PC-9 (cell line): ENCODE measurements at places on chromosomes 6 and 20. TPM values are rescaled to one million over a fixed set of nuclear protein-coding genes. Genes with fewer than 3 reads are reported as not detected.

The CTNNBL1 gene
- total RNA-seq = 55.6 and 83.5 TPM in 2 replicates

The SOX18 gene
- 0.83 TPM in 1 of 2 replicates, not detected in the other for total RNA-seq

The CCN2 gene
- total RNA-seq = 20.2 and 34.1 TPM in 2 replicates

The KCNK16 gene
- not detected in 2 replicates for total RNA-seq

DNA sequence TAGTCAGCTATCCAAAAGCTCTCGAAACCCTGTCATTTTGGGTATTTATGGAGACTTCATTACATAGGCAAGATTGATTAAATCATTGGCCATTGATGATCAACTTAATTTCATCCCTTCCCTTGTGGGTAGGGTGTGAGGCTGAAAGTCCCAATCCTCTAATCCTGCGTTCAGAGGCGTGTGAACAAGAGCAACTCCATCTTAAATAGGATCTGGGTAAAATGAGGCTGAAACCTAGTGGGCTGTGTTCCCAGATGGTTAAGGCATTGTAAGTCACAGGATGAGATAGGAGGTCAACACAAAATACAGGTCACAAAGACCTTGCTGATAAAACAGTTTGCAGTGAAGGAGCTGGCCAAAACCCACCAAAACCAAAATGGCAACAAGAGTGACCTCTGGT is 641.7 kb upstream of the GJE1 start:
- H3K4me3 ChIP-seq = no peak overlapping the region
- no peaks in the 10 kb centered on the region for H3K27me3 ChIP-seq

- no peak overlapping the region for H3K4me3 ChIP-seq
- H3K27ac ChIP-seq = no peak overlapping the region
- no peaks in the 10 kb centered on the region for H3K4me1 ChIP-seq
- no peak for DNase-seq
Observed at GRCh38 chr20:16201191-16201590, 372.1 kb downstream of the KIF16B start.

GRCh38 chr6:73521351-73521985 is 636 bp upstream of the EEF1A1 start:
- H3K4me3 ChIP-seq = peak overlapping the region; percentile 89
- H3K4me1 ChIP-seq = peaks cover 20% of the 10 kb centered on the region
- peak; percentile 70 for DNase-seq
- H3K36me3 ChIP-seq = peaks cover 27% of the 10 kb centered on the region
- H3K27ac ChIP-seq = peak overlapping the region; percentile 100

DNA sequence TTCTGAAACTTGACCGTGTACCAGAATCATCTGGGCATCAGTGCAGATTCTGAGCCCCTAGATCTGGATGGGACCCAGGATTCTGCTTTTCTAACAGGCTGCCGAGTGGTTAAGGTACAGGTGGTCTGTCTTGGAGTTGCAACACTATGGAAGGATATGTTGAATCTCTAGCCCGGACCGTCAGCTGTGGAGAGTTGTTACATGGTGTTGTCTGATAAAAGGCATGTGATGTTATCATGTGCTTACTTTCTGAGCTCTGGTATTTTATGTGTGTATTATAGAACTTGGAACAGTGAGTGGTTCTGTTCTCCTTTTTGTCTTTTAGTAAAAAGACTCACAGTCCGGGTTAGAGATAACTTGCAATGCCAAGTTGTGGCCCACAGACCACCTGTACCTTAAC is 123.0 kb downstream of the JARID2 start:
- no peak overlapping the region for H3K4me3 ChIP-seq
- no peaks in the 10 kb centered on the region for H3K4me1 ChIP-seq
- no peaks in the 10 kb centered on the region for H3K27me3 ChIP-seq
- DNase-seq = no peak
- H3K36me3 ChIP-seq = no peaks in the 10 kb centered on the region
- H3K27ac ChIP-seq = no peak overlapping the region

DNA sequence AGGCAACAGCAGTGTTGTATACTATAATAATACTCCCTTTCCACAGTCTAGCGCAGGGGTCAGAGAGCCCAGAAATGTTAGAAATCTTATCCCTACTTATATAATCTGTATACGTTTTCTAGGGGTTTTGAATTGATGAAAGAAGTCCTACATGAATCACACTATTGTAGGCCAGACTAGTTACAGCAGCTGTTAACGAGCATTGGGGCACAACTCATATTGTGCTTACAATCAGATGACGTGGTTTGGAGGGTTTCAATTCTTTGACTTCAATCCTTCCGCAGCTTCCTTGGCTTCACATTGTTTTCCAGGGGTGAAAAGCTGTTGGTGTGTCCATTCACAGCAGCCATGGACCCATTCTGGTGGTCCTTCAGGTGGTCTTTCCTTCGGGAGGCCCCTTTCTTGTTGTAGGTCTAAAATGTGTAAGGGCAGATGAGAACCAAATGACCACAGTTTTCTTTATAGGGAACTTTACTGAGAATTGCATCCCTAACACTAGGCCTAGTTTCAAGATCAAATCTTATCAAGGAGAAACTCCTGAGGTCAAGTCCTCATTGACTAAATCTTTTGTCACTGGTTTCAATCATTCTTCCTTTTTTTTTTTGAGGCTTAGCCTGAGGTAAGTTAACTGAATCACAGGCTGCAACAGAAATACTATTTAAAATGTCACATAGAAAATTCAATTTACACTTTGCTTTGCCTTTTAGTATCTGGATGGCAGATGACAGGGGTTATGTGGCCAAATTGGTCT is 79.7 kb downstream of the ELOVL5 start:
- H3K27ac ChIP-seq = no peak overlapping the region
- H3K4me1 ChIP-seq = no peaks in the 10 kb centered on the region
- no peak overlapping the region for H3K4me3 ChIP-seq
- peaks cover 18% of the 10 kb centered on the region; the same call in 1 of the 2 replicates for H3K36me3 ChIP-seq
- DNase-seq = no peak
